ENCODE measurements at places on chromosomes 5 and 9.

DNA sequence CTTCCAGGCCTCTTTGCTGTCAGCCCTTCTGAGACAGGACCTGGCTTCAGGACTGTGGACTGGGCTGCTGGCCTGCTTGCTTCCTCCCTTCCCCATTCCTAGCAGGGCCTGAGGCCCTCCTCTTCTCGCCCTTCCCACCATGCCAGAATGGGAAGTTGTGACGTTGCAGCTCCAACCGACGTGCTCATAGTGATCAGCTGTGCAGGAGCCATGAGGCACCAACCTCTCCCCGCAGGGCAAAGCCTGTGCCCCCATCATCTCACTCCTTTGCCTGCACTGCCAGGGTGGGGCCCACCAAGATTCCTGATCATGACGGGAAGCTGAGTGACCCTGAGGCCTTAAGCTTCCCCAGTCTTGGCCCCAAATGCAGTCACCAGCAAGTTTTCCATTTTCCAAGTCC, 45.1 kb upstream of the GARNL3 start:
- no peak for DNase-seq

- no peak for DNase-seq
Measured at GRCh38 chr5:59420596-59420995, 472.9 kb downstream of the PDE4D start.

DNA sequence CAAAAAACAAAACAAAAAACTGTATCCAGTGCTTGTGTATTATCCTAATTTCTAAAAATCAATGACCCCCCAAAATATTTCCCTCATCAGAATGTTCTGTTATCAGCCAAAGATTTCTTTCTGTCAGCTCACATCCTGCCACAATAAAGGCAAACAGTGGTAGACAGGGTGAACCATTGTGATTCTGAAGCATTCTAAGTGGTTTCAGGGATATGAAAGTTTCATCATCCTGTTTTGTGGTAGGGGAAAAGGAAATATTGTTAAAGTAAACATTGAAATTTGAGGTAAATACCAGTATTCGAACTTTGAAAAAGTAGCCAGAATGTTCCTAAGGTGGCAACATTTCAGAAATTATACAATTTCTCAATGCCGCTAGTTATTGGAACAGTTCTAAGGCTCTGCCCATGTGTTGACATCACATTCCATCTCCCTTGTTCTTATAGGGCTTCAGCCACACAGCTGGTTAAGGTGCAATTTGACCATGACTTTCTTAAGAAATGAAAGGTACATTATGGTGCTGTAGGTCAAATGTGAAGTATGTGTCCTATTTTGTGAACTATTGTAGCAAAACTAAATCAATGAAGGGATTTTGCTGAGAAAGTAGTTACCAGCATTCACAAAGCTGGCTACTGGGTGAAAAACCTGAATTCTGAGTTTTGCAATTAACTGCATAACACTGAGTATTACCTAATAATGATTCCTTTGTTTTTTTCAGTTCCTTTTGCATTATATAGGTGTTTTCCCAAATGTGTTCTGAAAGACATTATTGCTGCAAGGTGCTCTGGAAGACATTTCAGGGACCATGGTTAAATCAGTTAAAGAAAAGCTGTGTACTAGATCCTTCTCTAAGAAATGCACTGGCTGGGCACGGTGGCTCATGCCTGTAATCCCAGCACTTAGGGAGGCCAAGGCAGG, 107.6 kb upstream of the RASGRF2 start:
- no peak for DNase-seq

DNA sequence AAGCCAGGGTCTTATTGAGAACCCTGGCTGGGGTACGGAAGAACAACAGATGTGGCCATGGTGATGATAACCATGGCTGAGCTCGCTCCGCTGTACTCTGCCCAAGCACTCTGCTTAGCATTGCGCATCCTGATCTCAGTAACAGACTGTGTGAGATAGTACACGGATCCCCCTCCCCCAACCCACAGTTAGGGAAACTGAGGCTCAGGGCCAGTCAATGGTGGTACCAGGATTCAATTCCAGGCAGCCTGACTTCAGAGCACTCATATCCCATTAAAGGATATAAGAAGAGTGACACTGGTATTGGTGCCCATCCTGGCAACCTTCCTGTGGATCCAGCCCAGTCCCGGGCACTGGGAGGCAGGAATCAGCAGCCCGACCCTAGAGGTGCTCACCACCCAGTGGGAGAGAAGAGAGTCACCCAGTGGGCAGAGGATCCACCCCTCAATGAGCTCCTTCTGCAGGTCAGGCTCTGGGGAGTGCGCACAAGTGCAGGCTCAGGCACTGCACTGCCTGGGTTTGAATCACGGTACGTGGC, 26.5 kb upstream of the KIF12 start:
- DNase-seq: no peak

- DNase-seq: no peak
Measured at GRCh38 chr5:18653216-18653752, 1019.0 kb downstream of the TAF11L14 start.

GRCh38 chr9:70400107-70400892, 14.2 kb downstream of the KLF9 start:
- DNase-seq: no peak

DNA sequence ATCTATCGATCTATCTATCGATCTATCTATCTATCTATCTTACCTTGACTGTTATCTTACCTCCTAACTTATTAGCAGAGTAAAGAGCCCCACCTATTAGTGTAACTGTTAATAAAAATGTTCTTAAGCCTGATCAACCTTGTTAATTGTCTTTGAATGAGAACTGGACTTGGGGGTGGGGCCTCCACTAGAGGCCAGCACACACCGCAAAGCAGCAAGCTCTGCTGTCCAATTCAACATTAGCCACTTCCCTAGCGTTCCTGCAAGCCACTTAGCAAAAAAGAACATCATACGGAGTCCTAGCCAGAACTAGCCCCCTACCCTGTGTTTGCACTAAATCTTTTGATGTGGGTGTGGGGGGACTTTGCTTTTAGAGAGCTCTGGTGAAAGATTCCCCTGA, 515.8 kb downstream of the KDM4C start:
- DNase-seq: peak; percentile 14
